ENCODE measurements at places on chromosomes 3 and 15.
A peak's percentile ranks its signal among the peaks of the same experiment; 100 is the strongest.

- DNase-seq = no peak
These were observed 47.9 kb downstream of the CORO2B start for GRCh38 chr15:68626739-68627138.

GRCh38 chr3:169847896-169848295 is 21.8 kb downstream of the LRRC31 start:
- DNase-seq = no peak

DNA sequence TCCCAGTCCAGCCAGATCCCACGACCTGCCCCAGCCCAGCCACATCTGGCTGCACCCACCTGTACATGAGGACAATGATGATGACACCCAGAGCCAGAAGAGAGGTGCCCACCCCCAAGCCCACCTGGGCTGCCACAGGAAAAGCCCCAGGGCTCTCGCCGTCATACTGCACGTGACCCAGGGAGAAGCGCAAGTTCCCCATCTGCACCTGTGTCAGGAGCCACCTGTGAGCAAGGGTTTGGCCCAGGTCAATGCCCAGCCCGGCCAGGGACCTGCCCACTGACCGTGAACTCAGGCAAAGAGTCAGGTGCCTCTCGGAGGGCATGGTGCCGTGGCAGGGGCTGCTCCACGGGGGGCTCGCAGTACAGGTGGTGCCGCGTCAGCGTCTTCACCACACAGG is 16.3 kb downstream of the PLXNB1 start:
- no peak for DNase-seq

DNA sequence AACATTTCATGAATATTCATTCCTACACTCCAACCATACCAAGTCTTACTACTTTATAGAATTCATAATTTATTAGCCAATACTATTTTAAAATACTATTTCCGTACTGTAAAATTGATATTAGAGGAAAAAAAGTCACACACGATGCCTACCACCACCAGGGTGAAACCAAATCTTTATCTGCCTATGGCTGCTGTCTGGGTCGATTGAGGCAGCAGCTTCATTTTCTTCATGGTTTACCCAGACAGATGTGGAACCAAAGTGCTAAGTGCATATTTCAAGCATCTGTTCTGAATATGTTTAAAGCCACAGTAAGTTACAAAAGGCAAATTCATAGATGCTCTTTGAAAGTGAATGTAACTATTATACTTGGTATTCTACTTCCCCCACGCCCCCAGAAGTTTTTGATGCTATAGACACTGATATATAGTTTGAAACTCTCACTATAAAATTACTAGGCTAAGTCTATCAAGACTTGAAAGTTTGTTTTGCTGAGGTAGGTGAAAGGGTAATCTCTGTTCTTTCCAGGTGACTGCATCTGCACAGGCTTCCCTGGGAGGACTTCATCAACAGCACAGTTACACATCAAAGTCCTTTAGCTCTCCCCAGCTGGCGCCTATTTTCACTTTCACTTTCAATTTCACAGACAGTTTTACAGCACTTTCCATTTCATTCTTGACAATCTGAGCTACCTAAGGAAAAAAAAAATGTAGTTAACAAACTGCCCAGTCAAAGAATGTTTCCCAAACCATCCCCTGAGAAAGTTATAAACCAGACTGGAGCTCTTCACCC is 113.9 kb downstream of the POLQ start:
- DNase-seq = peak; percentile 21

DNA sequence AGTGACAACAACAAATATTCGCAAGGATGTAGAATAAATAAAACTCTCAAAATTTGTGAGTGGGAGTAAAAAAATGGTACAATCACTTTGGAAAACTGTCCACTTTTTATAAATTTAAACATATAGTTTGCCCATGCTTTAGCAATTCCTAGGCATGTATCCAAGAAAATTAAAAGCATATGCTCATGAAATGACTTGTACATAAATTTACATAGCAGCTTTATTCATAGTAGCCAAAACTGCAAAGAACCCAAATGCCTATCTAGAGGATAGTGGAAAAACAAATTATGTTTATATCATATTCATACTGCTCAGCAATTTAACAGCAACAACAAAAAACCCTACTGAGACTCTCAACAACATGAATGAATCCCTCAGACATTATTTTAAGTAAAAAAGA is 363.6 kb upstream of the CCDC54 start:
- DNase-seq = no peak

DNA sequence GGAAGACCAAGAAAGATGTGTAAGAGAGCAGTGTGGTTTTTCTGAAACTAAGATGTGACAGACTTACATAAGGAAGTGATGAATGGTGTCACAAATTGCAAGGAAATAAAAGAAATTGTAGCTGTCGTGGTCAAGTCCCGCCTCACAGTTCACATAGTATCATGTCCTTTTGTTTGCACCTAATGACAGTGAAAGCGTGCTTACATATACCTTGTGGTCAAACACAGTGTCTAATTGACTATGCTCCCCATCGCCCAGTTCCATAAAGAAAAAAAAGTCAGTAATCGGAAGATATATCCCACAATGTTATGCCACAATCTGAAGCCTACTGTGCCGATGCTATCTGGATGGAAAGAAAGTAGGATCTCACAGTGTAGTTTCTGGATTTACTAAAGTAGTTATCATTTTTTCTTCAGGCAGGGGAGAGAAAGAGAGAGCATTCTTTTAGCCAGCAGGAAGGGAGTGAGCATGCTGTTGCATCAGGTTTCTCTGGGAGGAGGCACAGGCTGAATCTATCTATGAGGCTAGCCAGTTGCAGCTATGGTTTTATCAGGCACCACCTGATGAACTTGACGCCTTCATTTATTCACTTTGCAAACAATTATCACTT is 9.8 kb upstream of the PLSCR1 start:
- DNase-seq = no peak

- DNase-seq = no peak
These were observed 4.4 kb downstream of the AADAC start for GRCh38 chr3:151818361-151818760.

GRCh38 chr3:131917006-131917405 is 117.8 kb downstream of the CPNE4 start:
- no peak for DNase-seq

DNA sequence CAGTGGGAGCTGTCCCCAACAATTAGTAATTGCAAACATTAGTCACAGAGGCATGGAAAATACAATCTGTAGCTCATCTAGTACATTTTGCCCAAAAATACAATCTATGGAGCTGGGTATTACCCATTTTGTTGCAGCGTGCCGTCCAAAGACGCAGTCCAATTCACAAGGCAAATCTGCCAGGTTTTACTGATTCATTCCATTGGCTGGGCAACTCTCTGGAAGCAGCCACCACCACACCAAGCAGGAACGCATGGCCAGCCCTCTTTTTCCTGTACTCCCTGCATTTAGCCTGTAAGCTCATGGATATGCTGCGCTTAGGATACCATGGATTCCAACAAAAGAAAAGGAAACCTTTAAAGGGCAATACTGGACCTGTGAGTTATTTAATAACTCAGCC is 60.5 kb upstream of the ARRDC4 start:
- no peak for DNase-seq

DNA sequence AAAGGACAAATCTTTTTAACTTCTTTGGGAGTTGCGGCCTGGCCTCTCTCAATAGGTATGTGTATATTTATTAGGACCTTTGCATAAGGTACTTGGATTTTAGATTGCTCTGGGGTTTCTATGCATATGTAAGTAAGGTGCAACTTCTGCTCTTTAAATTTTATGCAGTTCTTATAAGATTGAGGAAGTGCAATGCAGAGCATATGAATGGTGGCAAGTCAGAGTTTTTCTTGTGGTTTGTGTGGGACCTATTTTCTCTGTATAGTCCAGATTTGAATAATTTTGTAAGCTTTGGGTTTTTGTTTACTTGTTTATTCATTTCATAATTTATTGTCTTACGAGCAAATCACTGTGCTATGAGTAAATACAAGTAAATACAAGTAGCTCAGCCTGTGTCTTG is 101.5 kb downstream of the ATG7 start:
- DNase-seq = no peak

- no peak for DNase-seq
These were observed at the start of gene THPO for GRCh38 chr3:184377882-184378445. THPO (minus strand) TSS chr3:184378207; CDS start chr3:184376259, 1,948 bp downstream.

DNA sequence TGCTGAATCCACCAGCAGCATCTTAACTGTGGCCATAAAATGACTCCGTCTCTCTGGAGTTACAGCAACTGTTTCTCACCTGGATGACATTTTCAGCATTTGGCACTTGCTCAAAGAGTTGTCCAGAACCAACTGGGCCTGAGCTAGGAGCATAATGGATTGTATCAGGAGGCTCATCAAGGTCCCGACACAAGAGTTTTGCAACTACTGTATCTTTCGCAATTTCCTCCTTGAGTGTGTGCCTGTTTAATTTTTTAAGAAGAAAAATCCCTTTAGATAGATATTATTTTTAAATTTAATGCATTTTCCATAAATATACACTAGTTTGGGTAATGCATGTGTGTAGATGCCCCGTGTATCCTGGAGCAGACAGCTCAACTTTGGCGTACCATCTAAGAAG is 44.3 kb upstream of the C3orf49 start:
- DNase-seq = no peak

DNA sequence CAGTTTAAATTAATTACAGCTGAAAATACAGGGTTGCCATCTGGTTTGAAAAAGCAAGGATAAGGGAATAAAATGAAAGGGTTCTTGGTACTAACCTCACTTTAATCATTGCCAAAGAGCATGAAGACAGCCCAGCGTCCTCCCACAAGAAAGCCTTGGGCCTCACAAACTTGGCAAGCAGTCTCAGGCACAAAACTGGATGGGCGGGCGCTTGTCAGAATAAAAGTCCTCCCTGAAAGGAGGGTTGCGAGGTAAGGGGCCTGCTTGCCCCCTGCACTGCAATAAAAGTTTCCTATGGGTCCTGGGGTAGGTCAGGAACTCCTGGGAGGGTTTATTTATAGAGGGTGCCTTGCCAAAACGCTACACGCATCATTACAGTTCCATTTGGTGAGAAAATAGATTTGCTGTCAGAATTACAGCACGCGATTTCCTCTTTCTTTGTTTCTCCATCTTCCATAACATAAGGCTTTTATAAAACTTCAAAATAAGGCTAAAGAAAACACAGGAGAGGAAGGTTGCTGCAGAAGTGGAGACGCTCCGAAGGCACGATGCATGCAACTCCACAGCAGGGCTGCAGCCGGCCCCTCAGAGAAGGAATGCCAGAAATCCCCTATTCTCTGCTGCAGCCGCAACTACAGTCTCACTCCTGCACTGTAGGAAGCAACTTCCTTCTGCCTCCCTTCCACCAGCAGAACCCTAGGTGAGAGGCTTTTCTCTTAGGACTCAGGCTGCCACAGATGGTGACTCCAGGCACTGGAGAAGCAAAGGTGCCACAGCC is 61.3 kb downstream of the VGLL4 start:
- no peak for DNase-seq

- no peak for DNase-seq
These were observed 100.4 kb downstream of the LSM3 start for GRCh38 chr3:14278799-14279625.

GRCh38 chr3:10783360-10784351 is 32.4 kb upstream of the SLC6A11 start:
- no peak for DNase-seq

GRCh38 chr3:89847955-89848354 is 740.5 kb downstream of the EPHA3 start:
- DNase-seq = no peak

DNA sequence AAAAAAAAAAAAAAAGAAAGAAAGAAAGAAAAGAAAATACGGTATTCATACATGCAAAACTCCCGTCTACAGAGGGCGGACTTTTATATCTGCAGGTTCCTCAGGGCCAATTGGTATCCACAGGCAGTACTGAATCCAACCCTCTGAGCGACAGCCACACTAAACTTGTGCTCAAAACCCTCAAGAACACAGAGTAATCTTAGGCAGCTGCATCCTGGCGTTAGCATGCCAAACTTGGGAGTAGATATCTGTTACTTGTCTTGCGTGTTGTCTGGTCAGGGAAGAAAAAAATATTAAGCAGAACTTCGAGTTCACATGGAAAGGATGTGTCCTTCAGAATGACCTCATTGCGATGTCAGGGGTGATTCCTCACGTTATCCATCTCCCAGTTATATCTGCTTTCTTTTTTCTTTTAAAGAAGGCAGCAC is 12.8 kb downstream of the SNAP23 start:
- no peak for DNase-seq

DNA sequence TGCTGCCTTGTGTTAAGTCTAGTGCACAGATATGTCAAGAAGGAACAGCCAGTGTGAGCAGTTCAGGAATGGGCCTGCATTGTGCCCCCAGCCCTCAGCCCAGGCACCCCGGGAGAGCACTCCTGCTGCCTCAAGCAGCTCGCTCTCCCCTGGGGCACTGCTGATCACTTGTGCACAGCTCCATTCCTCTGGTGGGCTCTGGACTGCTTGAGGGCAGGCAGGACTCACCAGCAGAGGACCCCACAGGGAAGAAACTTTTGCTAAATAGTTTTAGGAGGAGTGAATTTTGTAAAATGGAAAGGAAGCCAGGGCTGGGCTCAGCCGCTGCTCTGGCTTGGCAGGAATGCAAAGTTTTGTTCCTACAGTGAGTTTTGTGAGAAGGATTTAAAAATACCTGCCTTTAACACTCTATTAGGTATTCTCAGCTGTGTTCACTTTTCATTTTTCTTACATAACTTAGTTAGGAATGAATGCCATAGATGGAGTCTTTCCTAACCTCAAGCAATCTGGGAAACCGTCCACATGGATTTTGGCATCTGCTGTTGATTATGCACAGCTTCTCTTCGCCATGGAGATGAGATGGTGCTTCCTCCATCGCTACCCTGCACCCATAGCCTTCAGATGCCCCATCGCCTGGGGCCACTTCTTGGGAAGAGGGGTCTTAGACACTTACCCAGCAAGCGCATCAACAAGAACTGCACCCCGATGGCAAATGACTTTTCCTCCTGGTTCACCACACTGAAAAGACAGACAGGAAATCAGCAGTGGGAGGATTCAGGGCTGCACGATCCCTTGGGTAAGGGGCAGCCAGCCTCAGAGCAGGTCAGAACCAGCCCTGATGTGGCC is 42.3 kb upstream of the RAB6B start:
- DNase-seq = no peak

GRCh38 chr3:143155756-143156155 is 36.2 kb downstream of the CHST2 start:
- no peak for DNase-seq

GRCh38 chr3:138936741-138937689 is 9.9 kb downstream of the FOXL2 start:
- DNase-seq = no peak

GRCh38 chr15:26790118-26790517 is 17.3 kb upstream of the GABRB3 start:
- no peak for DNase-seq

DNA sequence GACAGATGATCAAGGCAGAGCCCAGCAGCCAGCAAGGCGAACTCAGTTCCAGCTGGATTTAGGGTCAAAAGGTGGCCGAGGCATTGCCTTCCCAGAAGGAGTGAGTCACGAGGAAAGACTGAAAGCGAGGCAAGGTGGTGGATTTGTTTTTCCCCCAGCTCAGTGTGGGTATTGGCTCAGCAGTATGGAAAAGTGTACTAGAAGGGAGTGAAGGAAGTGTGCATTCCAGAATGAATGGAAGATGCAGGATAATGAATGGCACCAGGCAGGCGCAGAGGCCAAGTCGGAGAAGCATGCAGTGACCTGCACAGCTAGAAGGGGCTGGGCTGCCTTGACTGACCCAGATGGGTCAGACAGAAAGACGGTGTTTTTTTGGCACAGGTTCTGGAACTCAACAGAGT is 46.3 kb downstream of the FOXP1 start:
- no peak for DNase-seq

Data from activated naive CD4-positive, alpha-beta T cell treated with anti-CD3 and anti-CD28 coated beads, Interleukin-2, amount 50 U/mL, for 72 hours (primary cell).